ENCODE measurements at places on chromosomes 7 and 10.

DNA sequence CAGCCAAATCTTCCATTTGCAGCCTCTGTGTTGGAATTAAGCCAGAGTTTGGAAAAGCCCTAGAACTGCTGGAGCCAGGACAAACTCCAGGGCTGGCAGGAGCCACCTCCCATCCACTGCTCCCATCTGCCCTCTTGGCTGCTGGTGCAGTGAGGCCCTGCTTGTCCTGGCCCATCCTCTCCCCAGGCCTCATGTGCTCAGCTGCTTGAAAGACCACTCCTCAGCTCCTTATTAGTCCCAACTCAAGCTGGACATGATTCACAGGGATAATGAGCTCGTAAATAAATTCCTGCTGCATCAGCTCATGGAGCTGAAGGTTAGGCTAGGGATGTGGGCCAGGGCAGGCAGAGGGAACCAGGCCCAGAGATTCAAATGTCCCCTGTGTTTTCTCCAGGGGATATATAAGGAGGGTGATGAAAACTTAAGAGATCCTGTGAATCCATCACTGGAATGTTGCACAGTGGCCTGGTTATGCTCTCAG is 282.8 kb downstream of the RPS24 start:
- DNase-seq: peak; percentile 50

- no peak for DNase-seq
Measured at GRCh38 chr10:100968062-100968736, 1.1 kb upstream of the SEMA4G start.

DNA sequence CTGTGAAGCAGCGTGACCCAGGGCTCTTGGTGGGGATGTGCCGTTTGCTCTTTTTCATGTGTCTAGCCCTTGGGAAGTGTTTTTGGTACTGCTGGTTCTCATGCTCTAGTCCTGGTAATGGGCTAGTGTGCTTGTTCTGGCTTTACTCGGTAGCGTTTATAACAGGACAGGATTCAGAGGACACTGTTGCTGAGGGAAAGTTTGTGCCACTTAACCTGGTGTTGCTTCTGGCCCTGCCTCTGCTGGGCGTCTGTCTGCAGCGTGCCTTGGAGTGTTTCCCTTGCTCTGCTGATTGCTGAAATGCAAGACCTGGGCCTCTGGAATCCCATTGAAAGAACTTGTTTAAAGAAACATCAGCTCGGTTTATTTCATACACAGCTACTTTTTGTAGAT is 35.0 kb downstream of the INPP5A start:
- no peak for DNase-seq

GRCh38 chr10:52779541-52780390 is 7.2 kb upstream of the MBL2 start:
- DNase-seq: no peak

DNA sequence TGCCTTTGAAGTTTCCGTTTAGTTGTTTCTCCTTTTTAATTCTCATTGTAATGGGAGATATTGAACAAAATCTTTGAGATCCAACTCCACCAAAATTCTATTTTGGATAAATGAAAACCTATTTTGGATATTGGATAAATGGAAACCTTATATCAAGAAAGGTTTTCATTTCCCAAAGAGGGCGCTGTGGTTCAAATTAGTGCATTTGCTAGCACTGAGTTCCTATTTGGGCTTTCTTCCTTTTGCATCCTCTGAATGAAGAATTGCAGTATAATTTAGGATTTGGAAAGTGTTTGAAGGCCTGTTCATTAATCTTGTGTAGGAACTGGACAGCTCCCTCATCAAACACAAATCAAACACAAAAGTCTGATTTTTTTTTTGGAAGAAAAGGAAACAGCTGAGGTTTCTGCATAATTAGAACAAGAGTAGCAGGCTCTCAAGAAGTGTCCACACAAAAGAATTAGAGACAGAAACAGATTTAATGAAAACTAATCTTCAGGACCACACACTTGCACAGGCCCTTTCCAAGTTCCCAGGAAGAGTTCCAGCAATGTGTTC is 80.8 kb upstream of the KLF14 start:
- DNase-seq: peak; percentile 5

- DNase-seq: no peak
Measured at GRCh38 chr7:96685353-96685752, 24.3 kb downstream of the SEM1 start.

GRCh38 chr7:79436378-79436777 is 17.1 kb downstream of the MAGI2 start:
- no peak for DNase-seq

DNA sequence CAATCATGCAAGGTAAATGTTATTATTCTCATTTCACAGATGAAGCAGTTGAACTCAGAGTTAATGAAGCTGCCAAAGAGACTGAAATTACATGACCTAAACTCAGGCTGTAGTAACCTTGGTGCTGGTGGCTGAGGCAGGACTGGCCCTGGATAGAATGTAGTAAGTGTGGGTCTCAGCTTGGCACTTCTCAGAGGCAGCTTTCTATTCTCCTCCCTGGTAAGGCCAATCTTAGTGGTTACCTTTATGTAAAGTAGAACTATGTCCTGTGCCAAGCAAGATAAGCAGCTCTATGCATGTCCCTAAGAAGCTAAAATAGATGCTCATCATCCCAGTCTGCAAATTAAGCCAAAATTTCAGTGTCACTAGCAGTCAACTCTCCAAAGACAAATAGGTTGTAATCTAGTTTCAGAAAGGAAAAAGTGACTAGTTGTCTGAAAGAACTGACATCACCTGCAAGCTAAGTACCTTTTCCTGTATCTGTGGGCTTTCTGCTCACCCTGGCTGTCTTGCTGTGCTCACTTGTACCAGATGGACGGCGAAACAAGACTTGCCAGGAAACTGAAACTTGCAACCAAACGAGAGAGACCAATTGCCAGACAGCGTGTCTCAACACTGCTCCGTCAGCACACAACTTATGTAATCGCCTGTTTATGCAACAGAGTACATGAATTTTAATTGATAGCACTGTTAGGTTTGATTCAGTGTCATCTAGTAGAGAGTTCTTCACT is 43.7 kb downstream of the CH25H start:
- no peak for DNase-seq

DNA sequence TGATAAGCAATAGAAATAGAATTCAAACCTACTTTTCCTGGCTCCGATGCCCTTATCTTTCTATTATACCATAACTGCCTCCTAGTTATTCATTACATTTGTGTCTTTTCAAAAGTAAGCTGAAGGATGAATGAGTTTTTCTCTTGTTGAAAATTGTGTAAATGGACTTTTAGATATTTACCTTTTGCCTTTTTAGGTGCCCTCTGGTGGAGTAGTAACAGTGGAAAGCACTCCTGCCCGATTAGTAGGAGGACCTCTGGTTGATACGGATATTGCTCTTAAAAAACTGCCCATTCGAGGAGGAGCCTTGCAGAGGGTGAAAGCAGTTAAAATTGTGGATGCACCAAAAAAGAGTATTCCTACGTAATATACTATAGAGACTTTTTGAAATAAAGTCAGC is 11.2 kb downstream of the FAM237B start:
- DNase-seq: no peak

GRCh38 chr10:80351220-80351619 is 5.3 kb downstream of the DYDC1 start:
- DNase-seq: no peak

- no peak for DNase-seq
Measured at GRCh38 chr10:103849212-103849877, 6.0 kb downstream of the SH3PXD2A start.

DNA sequence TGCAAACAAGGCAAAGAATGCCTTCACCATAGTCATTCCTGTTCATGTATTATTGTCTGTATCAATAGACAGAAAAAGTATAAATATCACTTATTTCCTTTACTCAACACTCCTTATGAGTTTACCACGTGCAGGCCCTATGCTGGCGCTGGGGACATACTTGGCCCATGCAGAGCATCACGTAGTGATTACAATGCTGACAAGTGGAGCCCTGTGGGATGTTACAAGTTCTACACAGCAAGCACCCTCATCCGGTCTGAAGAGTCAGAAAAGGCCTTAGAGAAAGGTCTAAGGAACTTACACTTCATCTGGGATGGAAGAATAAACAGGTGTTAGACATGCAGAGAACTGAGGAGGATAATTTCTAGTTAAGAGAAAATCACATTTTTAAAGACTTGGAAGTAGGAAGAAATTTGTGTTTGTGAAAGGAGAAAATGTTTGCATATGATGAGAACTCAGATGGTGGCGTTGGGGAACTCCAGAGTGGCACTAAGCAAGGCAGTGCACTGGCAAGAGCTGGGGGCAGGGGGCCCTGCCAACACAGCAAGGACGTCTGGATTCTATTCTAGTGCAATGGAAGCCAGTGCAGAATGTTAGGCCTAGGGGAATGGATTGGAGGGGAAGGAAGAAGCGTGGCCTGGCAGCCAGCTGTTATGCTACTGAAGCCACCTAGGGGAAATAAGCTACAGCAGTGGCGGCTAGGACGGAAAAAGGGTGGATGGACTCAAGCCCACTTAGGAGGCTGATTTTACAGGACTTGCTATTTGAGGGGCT is 116.2 kb downstream of the ELMO1 start:
- DNase-seq: no peak

DNA sequence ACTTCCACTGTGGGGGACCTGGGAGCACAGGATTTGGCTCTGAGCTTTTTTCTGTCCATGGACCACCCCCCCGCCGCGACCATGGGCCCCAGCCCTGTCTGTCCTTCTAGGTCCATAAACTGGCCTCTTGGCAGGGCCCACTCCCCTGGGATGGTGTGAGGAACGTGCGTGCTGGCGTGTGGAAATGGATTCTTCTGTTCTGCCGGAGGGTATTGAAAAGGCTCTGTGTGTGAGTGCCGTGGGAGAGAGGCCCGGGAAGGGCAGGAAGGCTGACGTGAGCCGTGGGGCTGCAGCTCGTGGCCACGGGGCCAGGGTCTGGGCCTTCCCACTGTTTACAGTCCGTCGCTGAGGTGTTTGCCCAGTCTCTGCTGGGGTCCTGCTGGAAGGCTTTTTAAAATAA is 123.7 kb downstream of the GRK5 start:
- DNase-seq: no peak

DNA sequence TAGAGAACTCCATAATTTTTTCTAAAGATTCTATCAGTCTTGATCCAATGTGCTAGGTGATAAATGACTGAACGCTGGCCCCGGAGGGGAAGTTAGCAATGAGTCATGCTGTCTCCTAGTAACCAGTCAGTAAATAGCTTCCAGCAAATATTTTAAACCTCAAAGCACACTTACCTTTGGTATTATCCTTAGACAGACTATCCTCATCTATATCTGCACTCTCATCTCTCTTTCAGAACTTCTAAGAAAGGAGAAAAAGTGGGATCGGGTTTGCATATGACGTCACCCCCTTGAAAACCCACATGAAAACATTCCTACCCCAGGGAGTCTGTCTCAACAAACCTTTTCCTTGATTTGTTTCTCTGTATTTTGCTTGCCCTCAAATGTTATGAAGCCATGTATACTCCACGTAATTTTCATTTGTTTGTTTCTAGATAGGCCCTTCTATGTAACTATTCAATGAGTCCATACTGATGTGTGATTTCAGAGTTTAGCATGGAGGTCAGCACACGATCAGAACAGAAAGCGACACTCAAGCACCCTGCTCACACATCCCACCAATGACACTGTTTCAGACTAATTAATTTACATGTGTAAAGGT is 174.9 kb upstream of the NRP1 start:
- DNase-seq: peak; percentile 54

DNA sequence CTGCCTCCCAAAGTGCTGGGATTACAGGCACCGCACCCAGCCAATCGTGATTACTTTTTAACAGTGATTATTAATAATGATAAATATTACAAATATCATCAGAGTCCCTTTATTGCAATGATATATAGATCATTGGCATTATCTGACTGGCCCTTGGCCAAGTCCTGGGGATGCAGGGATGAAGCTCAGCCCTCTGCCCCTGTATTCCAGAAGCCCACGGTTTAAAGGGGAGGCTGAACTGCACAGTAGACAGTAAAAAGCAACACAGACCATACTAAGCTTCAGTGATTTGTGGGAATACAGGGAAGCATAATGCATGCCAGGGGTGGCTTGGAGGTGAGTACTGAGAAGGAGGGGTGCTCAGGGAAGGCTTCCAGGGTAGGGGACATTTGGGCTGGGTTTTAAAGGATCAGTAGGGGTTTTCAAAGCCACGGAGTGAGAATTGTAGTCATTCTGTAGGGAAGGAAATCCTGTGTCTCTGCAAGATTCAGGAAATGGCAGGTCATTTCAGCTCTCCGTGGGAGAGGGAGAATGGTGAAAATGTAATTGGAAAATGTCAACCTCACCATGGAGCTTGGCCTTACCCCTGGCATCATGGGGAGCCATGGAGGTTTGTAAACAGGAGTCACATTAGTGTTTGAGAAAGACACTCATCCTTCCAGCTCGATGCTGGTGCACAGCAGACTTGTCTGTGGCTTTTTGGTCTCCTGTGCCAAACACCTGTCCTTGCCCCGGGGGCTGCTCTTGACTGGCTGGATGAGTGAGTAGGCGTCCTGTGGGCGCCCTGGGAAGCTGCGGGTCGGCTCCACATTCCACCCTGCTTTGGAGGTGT is 8.8 kb downstream of the ADAMTS14 start:
- no peak for DNase-seq

- DNase-seq: no peak
Measured at GRCh38 chr10:76350583-76350982, 919.2 kb downstream of the LRMDA start.

DNA sequence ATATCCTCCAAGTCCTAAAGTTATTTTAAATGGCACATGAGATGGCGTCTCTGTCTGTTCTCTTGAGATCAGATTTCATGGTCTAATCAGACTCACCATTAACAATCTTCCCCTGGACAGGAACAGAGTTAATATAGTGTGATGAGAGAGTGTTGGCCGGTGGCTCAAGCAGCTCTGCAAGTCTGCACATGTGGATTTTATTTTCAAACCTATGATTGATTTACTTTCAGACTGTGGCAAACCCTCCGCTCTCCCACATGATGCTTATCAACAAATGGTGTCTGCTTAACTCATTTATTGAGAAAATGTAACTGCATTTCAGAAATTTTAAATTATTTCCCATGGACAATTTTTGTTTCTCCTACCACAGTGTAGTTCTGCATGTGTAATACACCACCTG is 46.5 kb upstream of the HGF start:
- no peak for DNase-seq

DNA sequence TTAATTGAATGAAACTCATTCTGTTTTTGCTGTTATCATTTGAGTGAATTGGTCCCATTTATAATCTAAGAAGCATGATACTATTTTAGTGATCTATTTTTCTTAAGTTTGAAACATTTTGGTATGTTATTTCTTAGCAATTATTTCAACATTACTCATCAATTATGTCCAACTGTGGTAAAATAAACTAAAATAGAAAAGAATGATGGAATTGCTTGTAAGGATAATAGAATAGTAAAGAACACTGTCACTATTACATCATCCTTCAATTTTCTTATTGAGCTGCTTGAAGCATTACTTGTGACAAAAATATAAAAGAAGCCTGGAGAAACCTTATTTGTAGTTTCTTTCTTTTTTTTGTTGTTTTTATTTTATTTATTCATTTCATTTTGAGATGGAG is 42.4 kb downstream of the ZNF487 start:
- peak; percentile 15 for DNase-seq

All from fibroblast of skin of left biceps (primary cell).